CD4-positive, alpha-beta T cell (primary cell): ENCODE measurements at places on chromosomes 16 and 17.

DNA sequence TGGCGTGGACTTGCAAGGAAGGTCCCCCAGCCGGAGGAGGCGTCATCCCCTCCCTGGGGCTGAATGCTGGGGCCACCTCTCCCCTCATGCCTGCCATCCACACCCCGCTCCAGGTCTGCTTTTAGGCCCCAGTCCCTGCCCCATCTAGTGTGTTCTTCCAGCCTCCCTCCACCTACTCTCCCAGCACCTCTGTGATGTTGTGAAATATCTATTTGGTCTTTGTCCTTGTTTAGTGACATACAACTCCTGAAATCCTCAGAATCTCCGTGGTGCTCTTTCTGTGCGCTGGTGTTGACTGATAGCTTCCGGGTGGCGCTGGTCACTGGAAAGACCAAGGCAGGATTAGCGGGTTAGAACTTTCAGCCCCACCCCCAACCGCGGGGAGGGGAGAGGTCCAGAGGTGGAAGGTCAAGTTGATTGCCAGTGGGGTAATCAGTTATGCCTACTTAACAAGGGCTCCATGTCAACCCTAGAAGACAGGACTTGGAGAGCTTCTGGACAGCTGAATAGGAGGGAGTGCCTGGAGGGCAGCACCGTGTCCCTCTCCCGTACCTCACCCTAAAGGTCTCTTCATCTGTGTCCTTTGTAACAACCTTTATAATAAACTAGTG, 10.1 kb downstream of the TBC1D24 start:
- no peak for DNase-seq

DNA sequence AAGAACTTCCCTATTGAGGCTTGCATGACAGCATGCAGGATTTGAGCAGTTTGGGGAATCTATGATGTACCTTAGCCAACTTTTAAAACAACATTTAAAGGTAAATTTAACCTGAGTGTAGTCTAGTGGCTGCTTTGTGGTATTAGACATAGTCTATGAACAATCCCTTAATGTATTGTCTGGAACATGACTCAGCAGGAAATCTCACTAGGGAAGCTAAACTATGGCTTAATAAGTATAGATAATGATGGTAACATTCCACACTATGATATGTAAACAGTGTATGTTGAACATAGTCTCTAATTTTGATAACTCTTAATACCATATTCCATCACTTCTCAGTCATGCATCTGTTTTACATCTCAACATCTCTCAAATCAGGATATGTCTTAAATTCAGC, 52.1 kb upstream of the SLC12A3 start:
- DNase-seq: no peak

GRCh38 chr17:81644976-81645952, 8.3 kb downstream of the TSPAN10 start:
- no peak for DNase-seq

- DNase-seq: no peak
Observed at GRCh38 chr17:40849723-40850122, 17.3 kb downstream of the KRT12 start.

GRCh38 chr16:46736695-46737094, 11.4 kb downstream of the MYLK3 start:
- no peak for DNase-seq

DNA sequence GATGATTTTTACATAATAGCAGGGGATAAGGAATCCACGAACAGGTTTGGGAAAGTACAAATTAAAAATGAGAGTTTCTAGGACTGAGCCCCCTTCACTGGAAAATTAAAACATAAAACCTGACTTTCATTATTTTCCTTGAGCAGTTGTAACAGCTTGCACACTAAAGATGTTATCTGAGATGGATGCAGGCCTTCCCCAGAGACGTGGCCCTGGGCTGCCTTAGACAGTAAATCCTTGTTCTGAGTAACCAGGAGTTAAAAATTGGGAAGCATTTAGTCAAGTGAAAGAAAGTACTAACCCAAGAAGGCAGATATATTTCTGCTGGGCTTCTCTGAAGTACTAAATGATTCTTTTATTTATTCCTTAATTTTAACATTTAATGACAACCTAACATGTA, 432.2 kb upstream of the KIF2B start:
- no peak for DNase-seq

DNA sequence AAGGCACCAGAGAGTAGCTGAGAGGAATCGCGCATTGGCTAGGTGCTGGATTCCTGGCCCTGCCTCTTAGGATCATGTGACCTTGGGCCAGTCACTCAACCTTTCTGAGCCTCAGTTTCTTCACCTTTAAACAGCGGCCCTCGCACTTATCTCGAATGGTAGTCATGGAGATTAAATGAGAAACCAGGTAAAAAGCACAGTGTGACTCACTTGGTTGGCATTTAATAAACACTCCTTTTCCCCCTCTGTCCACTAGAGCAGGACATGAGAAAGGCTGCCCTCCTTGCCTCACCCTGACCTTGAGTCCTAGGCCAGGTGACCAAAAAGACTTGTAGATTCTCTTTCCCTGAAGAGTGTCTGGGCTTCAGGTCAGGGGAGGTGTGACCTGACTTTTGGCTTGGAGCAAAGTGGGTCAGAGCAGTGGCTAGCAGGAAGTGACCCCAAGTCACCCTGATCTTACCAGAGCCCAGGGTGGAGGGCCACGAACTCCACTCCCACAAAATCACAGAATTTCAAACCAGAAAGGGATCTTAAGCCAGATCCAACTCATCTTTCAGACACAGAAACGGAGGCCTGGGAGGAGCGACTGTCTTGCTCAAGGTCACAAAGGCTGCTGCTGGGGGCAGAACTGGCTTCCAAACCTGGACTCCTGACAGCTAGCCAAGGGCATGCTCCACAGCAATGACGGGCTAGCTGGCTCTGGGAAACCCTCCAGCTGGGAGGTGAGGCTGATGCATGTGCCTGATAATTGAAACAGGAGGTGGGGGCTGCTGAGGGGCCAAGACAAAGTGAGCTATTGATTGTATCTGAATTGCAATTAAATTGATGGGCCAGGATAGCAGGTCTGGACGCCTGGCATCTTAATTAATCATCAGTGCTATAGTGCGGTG, 65.2 kb downstream of the PIPOX start:
- DNase-seq: no peak

- no peak for DNase-seq
Observed at GRCh38 chr17:75105126-75106080, 4.4 kb upstream of the ARMC7 start.

DNA sequence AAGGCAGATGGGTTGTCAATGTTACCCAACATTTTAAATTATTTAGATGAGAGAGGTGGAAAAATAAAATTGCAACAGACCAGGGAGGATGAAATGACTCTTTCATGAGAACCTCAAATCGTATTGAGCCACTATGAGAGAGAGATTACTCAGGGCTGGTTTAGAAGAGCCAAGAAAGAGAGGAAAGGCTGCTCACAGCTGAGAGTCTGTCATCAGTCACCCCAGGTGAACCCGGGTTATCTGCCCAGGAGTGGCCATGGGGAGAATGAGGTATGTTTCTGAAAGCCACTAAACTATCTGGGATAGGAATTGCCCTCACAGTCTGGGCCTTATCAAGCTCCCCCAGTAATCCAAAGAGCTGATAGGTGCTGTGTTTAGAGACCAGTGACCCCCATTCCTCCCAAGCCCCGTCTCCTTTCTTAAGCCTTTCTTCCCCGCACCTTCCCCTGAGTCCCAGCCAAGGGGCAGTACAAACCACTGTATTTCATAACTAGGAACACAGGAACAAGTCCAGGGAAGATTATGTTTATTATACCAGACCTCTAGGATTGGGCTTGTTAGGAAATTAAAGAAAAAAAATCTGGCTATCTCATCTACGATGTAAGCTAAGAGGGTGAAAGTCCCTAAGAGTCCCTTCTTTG, 158.9 kb upstream of the NOL11 start:
- DNase-seq: no peak

GRCh38 chr16:66479661-66480264, 52.7 kb downstream of the BEAN1 start:
- no peak for DNase-seq

- DNase-seq: no peak
Observed at GRCh38 chr16:4891886-4892216, 44.6 kb downstream of the UBN1 start.

- no peak for DNase-seq
Observed at GRCh38 chr17:81002409-81003361, 11.0 kb downstream of the CHMP6 start.

GRCh38 chr16:66706506-66706880, 9.9 kb upstream of the CMTM4 start:
- DNase-seq: no peak

DNA sequence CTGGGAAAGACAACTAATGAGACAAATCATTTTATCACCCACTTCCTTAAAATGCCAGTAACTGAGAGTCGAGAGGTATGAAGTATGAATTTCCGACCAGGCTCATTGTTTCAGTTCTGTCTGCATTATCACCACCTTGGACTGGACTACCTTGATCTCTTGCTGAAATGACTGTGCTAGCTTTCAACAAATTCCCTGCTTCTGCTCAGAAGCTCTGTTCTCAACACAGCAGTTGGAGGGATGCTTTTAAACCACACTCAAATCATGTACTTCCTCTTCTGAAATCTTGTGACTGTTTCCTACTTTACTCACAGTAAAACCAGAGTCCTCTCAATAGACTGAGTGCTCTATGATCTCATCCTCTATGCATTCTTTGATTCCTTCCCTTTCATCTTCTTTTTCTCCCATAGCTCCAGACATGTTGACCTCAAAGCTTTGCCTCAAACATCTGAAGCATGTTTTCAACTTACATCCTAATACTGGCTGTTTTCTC, 195.8 kb downstream of the KCNJ2 start:
- no peak for DNase-seq

DNA sequence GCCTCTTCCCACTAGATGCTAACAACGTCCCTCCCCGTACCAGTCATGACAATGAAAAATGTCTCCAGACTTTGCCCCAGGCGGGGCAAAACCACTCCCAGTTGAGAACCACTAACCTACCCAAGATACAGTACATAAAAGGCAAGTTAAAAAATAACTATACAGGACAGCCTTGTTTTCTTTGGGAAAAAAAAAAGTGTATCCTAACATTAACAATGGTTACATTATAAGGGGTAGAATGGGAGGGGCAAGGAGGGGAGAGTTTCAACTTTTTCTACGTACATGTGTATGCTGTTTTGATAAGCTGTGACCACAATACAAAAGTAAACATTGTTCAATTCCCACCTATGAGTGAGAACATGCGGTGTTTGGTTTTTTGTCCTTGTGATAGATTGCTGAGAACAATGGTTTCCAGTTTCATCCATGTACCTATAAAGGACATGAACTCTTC, 94.9 kb downstream of the TOX3 start:
- no peak for DNase-seq

DNA sequence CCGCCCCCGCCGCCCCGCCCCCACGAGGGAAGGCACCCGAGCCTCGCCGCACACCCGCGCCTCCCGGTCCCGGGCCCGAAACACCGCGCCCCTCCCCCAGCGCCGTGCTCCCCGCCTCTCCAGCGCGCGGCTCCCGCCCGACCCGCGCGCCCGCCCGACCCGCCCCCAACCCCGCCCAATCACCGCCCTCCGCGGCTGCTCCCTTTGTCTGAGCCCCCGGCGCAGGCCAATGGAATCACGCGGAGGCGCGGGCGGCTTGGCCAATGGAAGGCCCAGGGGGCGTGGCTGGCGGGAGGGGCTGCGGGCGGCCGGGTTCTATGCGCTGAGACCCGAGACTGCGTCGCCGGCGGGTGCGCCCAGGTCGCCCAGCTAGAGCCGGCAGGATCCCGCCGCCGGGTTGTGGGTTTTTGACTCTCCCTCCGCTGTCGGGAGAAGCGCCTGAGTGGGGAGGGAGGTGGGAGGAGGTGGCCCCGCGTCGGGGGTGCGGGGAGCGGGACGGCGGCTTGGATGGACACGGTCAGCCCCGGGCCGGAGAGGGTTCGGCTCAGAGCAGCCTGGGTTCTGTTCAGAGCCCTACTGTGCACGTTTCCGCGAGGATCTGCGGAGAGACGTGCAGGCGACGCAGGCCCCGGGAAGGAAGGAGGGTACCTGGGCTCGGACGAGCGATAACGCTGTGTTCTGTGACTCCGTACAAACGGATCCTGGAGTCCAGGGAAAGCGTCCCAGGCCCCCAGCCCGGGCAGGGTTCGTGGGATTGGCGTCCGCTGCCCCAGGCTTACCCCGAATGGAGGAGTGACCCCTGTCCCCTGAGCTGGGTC, 49.0 kb upstream of the BAHCC1 start:
- peak; percentile 87 for DNase-seq

DNA sequence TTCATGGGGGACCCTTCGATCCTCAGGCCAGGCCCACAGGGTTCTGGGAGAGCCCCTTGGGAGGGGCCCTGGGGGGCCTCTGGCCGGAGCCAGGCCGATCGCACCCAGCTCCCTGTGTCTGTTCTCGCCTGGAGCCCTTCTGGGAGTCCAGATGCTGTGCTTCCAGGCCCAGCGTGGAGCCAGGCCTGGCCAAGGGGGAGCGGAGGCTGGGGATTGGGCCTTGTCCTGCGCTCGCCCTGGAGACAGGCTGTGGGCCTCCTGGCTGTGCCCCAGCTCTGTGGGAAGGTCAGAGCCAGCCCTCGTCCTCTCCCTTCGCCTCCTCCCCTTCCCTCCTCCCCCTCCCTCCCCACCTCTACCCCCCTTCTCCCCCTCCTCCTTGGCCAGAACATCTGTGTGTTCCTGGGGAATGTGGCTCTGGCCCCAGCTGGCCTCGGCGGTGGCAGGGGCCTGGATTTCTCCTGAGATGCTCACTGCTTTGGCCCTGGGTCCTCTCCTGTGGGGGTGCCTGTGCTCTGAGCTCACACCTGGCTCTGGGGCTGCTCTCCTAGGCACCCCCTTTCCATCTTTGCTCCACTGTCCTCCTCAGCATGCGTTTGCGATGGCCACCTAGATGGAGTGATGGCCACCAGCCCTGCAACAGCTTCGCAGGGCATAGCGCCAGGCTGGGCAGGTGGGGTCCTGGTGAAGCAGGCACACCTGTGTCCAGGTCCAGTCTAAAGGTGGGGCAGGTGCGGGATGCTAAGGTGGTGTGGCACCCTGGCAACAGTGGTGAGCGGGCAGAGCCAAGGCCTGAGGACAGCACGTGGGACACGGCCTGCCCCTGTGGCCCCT, 90.6 kb upstream of the CIBAR2 start:
- no peak for DNase-seq

DNA sequence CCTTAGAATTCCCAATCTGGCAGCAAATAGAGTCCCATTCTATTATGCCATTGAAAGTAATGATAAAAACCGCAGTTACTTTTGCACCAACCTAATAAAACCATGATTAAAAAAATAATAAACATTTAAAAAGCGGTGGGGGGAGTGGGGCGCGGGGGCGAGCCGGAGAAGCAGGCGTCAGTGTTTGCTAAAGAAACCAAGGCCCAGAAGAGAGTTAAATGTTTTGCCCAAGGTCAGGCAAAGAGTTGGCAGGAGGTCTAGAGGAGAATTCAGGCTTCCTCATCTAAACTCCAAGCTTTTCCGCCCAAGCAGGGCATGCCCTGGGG, 9.7 kb upstream of the PRSS22 start:
- DNase-seq: no peak

- no peak for DNase-seq
Observed at GRCh38 chr17:58960068-58960467, 146.6 kb downstream of the TRIM37 start.
